AML-193 (cell line): ENCODE measurements at places on chromosomes 6 and 20.
A peak's percentile ranks its signal among the peaks of the same experiment; 100 is the strongest.

- no peak for DNase-seq
Observed at GRCh38 chr6:43081043-43081442, 4.9 kb downstream of the PTK7 start.

DNA sequence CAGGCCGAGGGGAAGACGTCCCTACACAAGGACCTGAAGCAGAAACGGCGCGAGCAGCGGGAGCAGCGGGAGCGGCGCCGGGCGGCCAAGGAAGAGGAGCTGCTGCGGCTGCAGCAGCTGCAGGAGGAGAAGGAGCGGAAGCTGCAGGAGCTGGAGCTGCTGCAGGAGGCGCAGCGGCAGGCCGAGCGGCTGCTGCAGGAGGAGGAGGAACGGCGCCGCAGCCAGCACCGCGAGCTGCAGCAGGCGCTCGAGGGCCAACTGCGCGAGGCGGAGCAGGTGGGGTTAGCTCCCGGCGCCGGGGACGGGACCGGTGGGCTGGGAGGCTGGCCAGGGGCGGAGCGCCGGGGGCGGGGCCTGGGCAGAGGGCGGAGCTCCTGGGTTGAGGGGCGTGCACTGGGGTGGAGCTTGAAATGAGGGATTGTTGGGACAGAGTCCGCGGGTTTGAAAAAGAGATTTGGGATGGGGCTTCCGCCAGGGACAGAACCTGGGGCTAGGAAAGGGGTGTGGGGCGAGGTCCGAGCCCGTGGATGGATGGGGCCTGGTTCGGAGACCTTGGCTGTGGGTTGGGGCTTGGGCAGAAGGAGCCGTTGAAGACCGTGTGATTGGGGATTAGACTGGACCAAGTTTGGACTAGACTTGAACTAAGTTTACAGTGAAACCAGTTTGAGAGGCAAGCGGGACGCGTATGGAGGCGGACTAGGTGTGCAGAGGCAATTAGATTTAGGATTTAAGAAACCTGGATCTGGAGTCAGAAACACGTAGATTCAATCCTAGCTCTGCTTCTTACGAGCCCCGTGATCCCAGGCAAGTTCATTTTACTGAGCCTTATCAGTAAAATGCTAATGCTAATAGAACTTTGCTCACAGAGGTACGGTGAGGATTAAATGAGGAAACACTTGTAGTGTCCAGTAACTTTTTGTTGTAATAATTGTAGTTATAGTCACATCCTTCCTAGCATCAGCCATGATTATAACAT, 20.9 kb downstream of the DEF6 start:
- DNase-seq, result no peak

DNA sequence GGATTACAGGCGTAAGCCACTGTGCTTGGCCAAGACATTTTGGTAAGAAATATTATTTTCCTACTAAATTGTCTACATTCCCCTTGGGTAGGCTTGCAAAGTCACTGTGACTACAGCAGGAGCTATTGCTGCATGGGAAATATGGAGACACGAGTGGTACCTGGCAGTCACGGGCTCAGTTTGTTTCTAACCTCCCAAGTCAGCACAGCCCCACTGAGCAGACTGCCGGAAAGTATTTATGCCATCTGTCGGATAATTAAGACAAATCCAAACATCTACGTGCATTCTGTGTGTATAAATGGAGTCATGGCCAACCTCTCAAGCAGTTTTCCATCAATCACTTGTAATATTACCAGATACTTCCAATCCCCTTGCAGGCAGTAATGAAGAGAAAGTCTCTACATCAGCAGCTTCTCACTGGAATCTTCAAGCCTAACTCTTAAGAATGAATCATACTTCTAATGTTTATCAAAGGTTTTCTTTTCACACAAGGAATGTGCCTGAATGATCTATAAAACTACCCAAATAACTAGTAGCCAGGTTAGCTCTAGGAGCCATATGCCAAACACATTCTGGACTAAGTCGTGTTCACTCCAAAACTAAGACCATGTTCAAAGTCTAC, 20.1 kb downstream of the PSMB1 start:
- DNase-seq, result no peak

DNA sequence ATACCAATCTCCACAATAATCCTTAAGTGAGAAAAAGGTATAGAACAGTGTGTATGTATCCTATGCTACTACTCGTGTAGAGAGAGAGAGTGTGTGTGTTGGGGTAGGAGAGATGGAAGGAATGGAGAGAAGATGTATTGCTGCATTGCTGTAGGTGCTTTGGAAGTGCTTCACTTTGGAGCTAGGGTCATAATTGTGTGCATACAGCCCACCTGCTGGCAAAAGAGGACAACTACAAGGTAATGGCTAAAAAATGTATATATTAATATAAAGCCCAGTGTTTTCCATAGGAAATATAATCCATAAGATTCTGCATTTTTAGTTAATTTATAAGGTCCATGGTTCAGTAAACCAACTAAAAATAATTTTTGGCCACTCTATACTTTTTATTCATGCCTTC, 36.1 kb downstream of the SERAC1 start:
- DNase-seq, result peak; percentile 76

GRCh38 chr6:134314006-134314821, 3.7 kb downstream of the SGK1 start:
- DNase-seq, result no peak

GRCh38 chr6:15337582-15337981, 91.7 kb downstream of the JARID2 start:
- no peak for DNase-seq
